ENCODE measurements at places on chromosomes 12 and 14.

DNA sequence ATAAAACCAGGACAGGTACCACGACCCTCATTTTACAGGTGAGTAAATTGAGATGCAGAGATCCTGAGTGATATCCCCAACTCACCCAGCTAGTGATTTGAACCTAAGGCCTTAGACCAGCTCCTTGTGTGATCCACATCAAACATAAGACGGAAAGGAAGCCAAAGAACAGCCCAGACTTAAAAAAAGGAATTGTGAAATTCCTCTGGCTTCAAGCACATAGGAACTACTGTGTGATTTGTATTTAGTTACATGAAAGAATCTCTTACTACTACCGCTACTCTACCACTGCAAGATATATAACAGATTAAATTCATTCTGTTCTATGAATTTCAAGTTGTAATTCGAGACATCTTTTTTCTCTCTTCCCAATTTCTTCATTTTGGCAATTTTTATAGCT is 10.5 kb downstream of the E2F7 start:
- no peak for DNase-seq

GRCh38 chr12:69658203-69658602 is 40.9 kb downstream of the BEST3 start:
- no peak for DNase-seq

DNA sequence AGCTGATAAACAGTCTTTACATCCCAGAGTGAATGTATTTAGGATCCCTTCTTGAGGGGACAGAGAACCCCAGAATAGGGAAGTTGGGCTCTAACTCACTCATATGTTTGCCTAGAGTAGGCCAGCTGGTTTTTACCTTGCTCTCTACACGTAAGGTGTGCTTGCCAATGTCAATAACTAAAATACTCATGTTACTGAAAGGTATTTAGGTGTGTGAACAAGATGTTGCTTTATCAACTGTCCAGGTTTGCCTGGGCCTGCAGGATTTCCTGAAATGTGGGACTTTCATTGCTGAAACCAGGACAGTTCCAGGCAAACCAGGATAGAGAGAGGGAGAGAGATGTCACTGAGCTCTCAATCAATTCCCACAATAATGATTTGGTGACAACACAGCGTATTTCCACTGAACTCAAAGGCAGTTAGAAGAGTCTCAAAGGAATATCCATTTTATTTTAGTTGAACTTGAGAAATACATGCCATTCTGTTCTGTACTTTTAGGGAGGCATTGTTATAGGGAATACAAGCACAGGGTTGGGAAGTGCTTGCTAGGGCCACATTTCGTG is 171.7 kb downstream of the NRXN3 start:
- DNase-seq = no peak

- no peak for DNase-seq
Observed at GRCh38 chr14:46245276-46245675, 406.3 kb downstream of the RPL10L start.

GRCh38 chr14:99896361-99896760 is 103.1 kb downstream of the EML1 start:
- DNase-seq = no peak

- DNase-seq = no peak
Observed at GRCh38 chr14:58914279-58914855, 274.1 kb upstream of the DAAM1 start.

GRCh38 chr12:94566345-94566744 is 84.0 kb downstream of the TMCC3 start:
- DNase-seq = no peak

- DNase-seq = no peak
Observed at GRCh38 chr12:4787965-4788364, 67.8 kb downstream of the GALNT8 start.

GRCh38 chr12:75720812-75721641 is 209.6 kb upstream of the KRR1 start:
- DNase-seq = no peak

GRCh38 chr14:31858868-31859267 is 218.2 kb upstream of the ARHGAP5 start:
- DNase-seq = no peak

DNA sequence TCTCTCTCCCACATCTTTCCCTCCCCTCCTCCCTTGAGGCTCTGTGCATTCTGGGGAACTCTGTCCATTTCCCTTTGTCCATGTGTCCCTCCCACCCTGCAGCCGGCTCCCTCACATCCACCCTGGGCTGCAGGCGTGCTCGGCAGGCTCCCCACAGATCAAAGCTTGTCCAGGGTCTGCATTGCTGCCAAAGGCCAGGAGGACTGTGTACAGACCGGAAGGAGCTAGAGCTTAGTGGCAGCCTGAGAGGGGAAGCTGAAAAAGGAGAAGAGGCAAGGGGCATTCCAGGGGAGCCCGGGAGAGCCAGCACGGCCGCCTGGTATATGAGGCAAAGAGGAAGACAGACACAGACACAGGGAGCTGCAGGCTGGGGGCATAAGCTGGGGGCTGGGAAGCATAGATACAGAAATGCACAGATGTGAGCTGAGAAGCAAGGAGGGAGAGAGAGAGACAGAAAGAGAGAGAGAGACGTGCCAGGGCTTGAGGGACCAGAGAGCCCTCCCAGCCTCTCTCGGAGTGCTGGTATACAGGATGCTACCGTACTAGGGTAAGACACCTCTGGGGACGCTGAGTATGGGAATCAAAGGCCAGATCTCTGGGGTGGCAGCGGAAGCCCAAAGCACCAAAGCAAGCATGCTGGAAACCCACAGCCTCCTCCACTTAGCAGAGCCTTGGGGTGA is 3.3 kb downstream of the CD4 start:
- DNase-seq = no peak

- no peak for DNase-seq
Observed at GRCh38 chr12:113131556-113131955, 4.0 kb downstream of the RASAL1 start.

DNA sequence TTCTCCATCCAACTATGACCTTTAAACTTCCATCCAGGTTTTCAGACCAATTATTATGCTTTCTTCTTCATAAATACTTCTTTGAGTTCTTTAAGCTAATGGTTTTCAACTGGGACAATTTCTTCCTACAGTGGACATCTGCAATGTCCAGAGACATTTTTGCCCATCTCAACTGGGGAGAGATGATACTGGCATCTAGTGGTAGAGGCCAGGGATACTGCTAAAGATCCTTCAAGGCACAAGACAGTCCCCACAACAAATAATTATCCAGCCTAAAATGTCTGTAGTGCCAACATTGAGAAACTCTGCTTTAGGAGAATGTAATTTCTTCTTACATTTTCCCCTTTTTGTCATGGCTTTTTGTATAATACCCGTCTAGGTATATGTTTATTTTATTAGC is 10.6 kb downstream of the TRHDE start:
- no peak for DNase-seq

GRCh38 chr12:57479043-57479375 is 657 bp downstream of the ARHGAP9 start:
- no peak for DNase-seq

DNA sequence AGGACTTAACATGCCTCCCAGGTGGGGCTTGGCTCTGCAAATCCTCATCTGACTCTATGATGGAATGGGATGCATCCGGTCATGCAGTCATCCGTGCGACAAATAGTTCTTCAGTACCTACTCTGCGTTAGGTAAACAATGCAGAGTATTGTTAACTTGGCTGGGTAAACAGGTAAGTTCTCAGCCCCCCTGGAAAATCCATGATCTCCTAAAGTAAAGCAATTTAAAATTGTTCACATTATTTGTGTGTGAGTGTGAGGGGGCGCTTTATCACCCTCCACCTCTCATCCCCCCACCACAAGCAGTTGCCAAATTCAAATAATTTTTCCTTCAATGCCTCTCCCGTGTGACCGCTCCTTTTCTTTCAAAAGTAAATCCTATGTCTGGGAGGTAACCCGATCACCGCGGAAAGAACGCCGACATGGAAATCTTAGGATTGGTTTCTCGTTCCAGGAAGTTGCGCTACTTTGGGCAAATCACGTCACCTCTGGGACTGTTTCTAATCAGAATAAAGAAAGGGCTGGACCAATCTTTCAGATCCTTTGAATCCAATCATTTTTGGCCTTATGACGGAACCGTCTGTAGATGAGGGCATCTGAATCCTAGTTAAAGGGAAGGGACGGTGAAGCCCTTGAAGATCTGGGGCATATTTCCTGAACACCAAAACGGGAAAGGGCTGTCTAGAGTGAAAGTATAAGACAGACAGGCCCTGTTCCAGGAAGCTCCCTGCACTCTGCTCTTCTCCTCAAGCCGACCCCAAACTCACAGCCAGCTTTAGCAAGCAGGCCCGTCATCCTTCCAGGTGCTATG is 44.0 kb upstream of the SINHCAF start:
- no peak for DNase-seq

DNA sequence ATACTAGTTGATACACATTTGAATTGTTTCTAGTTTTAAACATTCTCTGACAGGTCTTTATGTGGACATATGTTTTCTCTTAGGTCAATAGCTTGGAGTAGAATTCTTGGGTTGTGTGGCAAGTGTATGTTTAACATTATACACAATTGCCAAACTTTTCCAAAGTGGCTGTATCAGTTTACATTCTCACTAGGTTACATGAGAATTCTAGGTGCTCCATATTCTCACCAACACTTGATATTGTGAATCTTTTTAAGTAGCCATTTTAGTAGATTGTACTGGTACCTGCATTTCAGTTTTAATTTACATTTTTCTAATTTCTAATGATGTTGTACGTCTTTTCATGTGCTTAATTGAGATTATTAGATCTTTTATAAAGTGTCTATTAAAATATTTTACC is 28.6 kb downstream of the CCDC91 start:
- no peak for DNase-seq

GRCh38 chr12:24898185-24898584 is 50.7 kb downstream of the BCAT1 start:
- DNase-seq = no peak

- DNase-seq = no peak
Observed at GRCh38 chr14:58870961-58871360, 233.2 kb downstream of the DACT1 start.

GRCh38 chr12:10697156-10697555 is 23.3 kb upstream of the STYK1 start:
- no peak for DNase-seq

- DNase-seq = no peak
Observed at GRCh38 chr12:114400925-114401324, 5.0 kb downstream of the TBX5 start.

- no peak for DNase-seq
Observed at GRCh38 chr12:3157581-3158323, 80.6 kb downstream of the TSPAN9 start.

- DNase-seq = no peak
Observed at GRCh38 chr12:98725476-98726247, 80.6 kb downstream of the APAF1 start.

GRCh38 chr12:49043856-49044258 is 16.7 kb downstream of the KMT2D start:
- DNase-seq = peak; percentile 57

GRCh38 chr12:68595241-68595640 is 15.5 kb upstream of the RAP1B start:
- no peak for DNase-seq

DNA sequence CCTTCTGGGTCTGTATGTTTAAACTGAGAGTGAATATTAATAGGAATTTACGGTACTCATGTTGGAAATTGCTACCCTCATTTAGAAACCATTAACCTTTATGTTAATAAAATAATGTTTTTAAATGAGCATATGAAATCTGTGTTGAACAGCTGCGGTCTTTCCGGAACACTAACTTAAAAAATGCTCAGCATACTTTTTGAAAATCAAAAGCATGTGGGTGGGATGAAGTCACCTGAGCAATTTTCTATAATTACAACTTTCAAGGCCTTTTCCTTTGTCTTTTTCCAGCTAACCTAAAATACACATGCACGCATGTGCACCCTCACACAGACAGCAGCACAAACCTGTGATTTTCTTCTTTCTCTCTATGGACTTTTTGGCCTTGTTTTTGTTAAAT is 39.8 kb downstream of the BORCS5 start:
- no peak for DNase-seq

- no peak for DNase-seq
Observed at GRCh38 chr14:71050227-71050823, 143.1 kb downstream of the PCNX1 start.

GRCh38 chr12:117189725-117190209 is 503 bp downstream of the FBXO21 start:
- DNase-seq = no peak

- no peak for DNase-seq
Observed at GRCh38 chr12:31732926-31733548, 4.2 kb upstream of the AMN1 start.

GRCh38 chr12:805022-805632 is 52.7 kb downstream of the WNK1 start:
- no peak for DNase-seq
